NCI-H2029 (cell line): ENCODE measurements at places on chromosomes 5 and 9.
A peak's percentile ranks its signal among the peaks of the same experiment; 100 is the strongest.

DNA sequence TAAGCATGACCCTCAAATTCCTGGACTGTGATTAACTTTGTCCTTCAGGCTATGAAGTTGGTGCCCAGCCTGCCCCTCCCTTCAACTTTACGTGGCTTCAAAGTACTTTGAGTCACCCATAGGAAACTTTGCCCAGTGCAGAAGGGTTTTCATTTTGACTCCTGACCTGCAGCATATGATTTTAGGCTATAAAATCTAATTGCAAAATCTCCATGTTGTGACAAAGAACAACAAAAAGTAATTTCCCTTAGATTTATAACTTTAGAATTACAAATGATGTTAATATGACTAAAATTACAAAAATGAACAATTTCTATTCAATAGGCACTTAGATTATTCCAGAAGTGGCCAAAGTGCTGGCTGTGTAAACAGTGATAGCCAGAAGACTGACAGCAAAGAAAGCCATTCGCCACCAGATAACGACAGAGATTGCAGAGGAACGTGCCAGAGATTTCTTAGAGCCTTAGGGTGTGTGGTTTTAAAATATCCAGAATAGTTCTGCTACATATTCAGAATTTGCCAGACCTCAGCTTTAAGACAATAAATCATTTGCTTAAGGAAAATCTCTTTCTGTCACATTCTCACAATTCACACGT, 197.4 kb downstream of the SEMA5A start:
- no peak for DNase-seq

GRCh38 chr5:154516475-154516874, 38.4 kb upstream of the HAND1 start:
- no peak for DNase-seq

GRCh38 chr5:17398866-17399835, 98.9 kb upstream of the TAF11L2 start:
- no peak for DNase-seq

GRCh38 chr9:136365775-136366222, 2.3 kb upstream of the DNLZ start:
- DNase-seq: no peak

- no peak for DNase-seq
Observed at GRCh38 chr5:65854925-65855324, 71.5 kb upstream of the ERBIN start.

DNA sequence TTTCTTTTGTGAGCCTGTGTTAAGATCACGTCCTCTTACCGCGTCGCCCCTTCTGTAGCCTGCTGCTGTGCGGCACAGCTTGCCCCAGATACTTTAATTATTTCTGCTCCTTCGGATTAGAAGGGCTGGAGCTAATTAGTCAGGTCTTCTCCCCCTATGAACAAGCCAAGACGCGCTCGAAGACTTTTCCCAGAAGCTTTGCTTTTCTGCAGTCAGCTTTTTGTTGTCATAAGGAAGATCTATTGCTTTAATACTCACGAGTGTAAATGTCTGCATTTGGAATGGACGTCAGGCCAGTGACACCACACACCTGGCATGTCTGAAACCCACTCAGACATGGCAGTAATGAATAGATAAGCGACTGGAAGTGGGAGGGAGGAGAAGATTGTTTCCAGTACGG, 37.0 kb downstream of the PRUNE2 start:
- DNase-seq: peak; percentile 75

- DNase-seq: no peak
Observed at GRCh38 chr9:78267889-78268288, 29.0 kb upstream of the PSAT1 start.

GRCh38 chr9:37284636-37285035, 137.9 kb upstream of the GRHPR start:
- DNase-seq: no peak

DNA sequence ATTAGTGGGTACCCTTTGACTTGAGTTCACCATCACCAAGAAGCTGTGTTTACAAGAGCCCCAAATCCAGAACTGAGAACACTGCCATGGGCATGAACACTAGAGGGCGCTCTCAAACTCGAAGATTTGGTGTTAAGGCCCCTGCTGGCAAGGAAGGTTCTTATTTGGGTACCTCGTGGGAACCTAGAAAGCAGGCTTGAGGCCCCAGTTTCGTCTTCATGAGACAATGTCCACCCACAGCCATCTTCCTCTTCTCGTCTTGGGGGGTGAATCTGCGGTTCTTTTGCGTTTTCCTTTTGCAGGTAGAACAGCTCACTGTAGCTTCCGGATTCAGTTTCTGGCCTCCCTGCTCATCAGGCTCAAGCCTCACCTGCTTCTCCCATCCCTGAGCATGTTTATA, 184.0 kb downstream of the SEMA5A start:
- DNase-seq: no peak

DNA sequence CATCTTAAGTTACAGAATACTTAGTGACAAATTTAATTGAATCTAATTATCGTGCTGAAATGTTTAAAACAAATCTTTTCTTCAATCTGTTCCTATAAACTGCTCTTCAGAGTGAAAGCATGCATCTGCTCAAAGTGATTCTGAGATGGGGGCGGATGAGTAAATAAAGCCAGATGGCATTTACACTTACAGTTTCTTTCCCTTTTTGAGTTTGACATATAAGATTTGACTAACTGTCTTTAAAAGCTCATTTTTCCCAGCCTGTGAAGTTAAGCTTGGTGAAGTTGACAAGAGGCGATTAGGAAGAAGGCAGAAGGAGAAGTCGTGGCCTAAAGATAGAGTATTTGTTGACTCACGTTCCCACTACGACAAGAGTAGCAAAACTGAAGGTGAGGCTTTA, 137.4 kb downstream of the LPAR1 start:
- no peak for DNase-seq

GRCh38 chr5:88671505-88672499, 211.2 kb downstream of the MEF2C start:
- no peak for DNase-seq

- no peak for DNase-seq
Observed at GRCh38 chr5:125042261-125042890, 295.9 kb upstream of the ZNF608 start.

- DNase-seq: no peak
Observed at GRCh38 chr5:68380078-68380477, 164.5 kb downstream of the PIK3R1 start.

DNA sequence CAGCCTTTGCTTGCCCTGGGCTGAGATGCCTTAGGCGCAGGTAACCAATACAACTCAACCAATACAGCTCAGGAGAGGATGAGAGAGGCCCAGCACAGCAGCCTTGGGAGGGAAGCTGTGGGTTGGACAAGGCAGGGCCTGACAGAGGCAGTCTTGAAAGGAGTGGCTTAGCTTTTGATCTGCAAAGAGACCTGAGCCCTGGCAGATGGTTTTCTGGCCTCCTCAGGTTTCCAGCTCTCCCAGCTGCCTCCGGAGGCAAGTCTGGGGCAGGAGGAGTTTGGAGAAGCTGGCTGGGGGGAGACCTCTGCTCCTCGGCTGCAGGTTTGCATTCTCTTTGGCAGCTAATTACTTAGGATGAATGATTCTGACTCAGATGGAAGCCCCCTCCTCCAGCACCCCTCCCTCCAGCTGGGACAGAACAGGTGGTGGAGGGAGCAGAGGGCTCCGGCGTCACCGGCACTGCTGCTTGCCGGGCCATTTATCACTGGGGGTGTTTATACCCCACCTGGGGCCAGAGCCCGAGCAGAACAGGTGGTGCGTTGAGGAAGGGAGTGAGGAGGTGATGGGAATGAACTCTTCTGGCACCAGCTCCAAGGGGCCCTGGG, 50.8 kb downstream of the TSPAN17 start:
- peak; percentile 8 for DNase-seq

GRCh38 chr5:14063138-14063537, 80.0 kb upstream of the TRIO start:
- DNase-seq: no peak

- no peak for DNase-seq
Observed at GRCh38 chr5:61018062-61018461, 73.1 kb downstream of the NDUFAF2 start.

GRCh38 chr9:125906144-125906543, 159.0 kb downstream of the PBX3 start:
- no peak for DNase-seq

- no peak for DNase-seq
Observed at GRCh38 chr9:94822273-94822672, 95.8 kb downstream of the AOPEP start.

- DNase-seq: no peak
Observed at GRCh38 chr9:90023861-90024260, 419.0 kb downstream of the GADD45G start.

GRCh38 chr5:30112867-30113266, 1080.6 kb upstream of the CDH6 start:
- no peak for DNase-seq

DNA sequence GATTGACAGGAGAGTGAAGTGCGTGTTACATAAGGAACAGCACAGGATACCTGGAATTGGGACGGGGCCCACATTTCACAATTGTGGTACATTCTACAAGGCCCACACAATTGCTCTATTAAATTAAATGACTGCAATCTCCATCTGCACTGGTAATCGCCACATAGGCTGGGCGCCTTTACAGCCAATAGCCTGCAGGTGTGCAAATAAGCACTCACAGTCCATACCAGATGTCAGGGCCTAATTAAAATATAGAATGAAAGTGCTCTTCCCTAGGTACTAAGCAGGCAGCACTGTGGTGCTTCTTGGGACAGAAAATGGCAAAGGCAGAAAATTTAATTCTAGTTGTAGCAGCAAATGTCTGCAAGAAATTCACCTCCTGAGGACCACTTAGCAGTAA, 82.7 kb downstream of the ATP10B start:
- DNase-seq: peak; percentile 29

DNA sequence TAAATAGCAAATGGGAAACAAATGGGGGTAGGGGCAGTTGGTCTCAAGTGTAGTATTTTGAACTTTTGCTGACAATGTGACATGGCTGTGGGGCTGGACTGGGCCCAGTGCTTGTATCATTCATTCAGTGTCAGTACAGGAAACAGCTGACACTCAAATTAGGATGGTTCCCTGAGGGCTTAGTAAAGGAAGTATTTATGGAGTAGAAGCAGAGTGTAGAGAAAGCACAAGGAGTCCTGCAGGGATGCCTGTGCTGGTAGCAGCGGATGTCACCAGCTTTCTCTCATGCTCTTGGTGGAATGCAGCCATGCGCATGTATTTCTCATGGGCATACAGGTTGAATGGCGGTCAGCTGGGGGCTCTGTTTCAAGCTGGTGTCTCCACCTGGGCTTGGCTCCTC, 72.9 kb upstream of the SLC44A1 start:
- DNase-seq: no peak

DNA sequence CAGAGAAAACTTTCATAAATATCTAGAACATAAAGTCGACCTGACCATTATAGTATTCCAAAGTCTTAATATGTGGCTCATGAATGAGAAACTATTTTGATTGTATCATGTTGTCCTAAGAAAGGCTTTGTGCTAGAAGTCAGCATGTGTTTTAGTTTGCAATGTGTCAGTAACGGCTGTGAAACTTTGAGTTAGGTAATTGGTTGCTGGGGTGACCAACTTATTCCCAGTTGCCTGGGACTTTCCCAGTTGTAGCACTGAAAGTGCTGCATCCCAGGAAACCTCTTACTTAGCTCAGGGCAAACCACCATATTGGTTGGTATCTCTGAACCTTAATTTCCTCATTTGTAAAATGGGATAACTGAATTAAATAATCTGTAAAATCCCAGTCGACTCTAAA, 114.6 kb upstream of the SLC12A2 start:
- DNase-seq: no peak

- peak; percentile 48 for DNase-seq
Observed at GRCh38 chr5:127564002-127564769, 46.7 kb downstream of the PRRC1 start.

DNA sequence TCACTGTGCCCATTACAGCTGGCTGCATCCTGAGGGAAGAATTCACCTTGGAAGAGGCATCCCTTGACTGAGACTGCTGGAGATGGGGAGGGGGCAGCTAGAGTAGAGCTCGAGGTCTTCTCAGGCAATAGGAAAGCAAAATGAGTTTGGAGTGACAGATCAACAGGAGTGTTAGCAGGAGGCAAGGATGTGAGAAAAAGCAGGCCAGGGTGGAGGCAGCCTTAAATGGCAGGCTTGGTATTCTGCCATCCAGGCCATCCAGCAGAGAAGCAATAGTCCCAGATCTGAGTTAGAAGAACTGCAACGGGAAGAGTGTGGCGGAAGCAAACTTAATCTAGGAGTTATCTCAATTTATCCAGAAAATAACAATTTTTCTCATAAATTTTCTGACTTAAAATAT, 6.1 kb downstream of the ADAMTS12 start:
- DNase-seq: no peak
